OCI-LY7 (cell line): ENCODE measurements at places on chromosomes 4 and X. TPM values are rescaled to one million over a fixed set of nuclear protein-coding genes. Genes with fewer than 3 reads are reported as not detected.

DNA sequence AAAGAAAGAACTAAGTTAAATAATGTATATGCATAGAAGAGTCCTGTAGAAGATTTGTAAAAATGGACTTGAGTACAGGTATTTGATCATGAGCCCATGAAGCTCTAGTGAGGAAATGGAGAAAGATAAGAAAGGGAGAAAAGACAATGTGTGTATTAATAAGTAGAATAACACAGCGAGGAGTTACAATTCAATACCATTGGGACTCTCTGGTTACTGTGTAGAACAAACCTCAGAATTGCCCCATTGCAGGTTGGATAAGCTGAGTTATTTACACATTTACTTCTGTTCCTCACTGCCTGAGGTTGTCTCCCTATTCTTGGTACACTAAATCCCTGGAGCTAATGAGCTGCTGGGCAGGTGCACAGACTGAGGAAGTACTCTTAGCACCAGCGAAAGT is 33.3 kb downstream of the BANK1 start:
- no peak for DNase-seq

The GUCY1A1 gene
- total RNA-seq, result not detected in 2 replicates

GRCh38 chr4:54712206-54712605 is 54.4 kb downstream of the KIT start:
- DNase-seq, result no peak

The MAGEA12 gene
- not detected in 2 replicates for total RNA-seq

GRCh38 chr4:158581161-158581560 is 59.5 kb downstream of the RXFP1 start:
- no peak for DNase-seq

DNA sequence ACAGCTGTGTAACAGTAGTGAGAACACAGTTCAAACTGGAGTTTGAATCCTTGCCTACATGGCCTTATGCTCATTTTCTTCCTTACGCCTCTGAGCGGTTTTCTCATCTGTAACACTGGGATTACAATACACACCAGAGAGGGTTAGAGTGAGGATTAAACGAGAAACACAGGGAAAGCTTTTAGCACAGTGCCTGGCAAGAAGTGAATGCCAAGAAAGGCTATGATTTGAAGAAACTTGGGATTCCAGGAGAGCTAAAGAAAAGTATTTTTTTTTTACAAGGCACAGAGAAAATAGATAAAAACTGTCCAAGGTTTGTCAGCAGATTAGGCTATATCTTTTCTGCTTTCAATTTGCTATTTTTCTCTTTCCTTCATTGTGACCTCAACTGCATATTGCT is 246.4 kb downstream of the FBXW7 start:
- DNase-seq, result no peak

GRCh38 chrX:139121616-139122286 is 408.8 kb upstream of the F9 start:
- no peak for DNase-seq

DNA sequence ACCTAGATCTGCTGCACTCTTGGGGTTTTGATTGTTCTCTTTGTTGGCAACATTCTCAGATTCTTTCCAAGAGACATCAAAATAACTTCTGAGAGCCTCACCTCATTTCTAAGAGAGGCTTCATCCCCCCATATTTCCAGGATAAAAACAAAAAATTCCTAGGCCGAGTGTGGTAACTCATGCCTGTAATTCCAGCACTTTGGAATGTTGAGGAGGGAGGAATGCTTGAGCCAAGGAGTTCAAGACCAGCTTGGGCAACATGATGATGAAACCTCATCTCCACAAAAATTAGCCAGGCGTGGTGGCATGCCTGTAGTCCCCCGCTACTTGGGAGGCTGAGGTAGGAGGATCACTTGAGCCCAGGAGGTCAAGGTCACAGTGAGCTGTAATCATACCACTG is 477.0 kb downstream of the INPP4B start:
- no peak for DNase-seq

The BTC gene
- total RNA-seq, result not detected in 2 replicates
